ENCODE measurements at places on chromosomes 1 and 21.

- DNase-seq, result no peak
Measured at GRCh38 chr1:89615676-89616598, 17.0 kb upstream of the LRRC8C start.

- no peak for DNase-seq
Measured at GRCh38 chr1:101220906-101221305, 15.9 kb upstream of the S1PR1 start.

DNA sequence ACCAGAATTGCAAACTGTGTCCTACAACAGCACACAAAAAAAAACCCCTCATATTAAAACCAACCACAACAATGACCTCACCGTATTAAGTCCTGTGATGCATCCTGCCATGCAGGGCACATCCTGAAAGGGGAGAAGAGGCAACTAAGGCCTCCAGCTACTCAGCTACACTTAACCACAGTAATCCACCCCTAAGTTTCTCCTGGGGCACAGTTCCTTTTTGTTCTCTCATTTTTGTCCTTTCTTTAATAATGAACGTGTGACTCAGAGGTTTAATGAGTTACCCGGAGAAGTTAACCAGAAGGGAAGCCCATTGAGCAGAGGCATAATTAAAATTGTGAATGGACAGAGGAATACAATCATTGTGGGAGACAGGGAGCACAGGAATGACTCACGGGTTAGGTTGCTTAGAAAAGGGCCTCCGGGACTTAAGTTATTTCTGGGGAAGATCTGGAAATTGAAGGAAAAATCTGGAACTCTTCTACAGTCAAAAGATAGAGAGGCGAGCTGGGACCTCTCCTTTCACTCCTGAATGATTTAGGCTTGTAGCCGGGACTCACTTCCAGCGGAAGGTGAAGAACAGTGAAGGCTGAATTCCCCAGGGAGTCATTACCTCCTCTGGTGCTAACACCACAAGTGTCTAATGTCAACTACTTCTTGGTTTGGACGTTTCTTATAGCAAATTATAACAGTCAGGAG is 36.9 kb upstream of the HIVEP3 start:
- no peak for DNase-seq

DNA sequence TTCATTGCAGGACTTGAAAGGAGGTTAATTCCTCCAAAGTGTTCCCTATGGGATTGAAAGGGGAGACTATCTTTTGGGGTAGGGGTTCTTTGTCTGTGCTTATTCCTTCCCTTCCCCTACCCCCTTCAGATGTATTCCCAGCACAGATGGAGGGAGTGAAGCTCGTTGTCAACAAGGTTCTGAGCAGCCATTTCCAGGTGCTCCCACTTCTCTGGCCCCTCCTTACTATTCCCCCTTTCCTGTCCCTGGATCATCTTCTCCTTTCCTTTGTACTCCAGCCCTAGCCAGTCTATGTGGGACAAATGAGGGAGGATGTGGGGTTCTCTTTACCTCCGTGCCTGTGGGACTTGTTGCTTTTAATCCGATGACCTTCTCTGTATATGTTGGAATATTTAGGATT is 899 bp downstream of the TOMM40L start:
- DNase-seq, result no peak

GRCh38 chr1:209768354-209768774 is 12.5 kb downstream of the TRAF3IP3 start:
- DNase-seq, result no peak

Measured in chondrocyte (in vitro differentiated cells).